Omental fat pad (tissue), 4 donors: ENCODE measurements at places on chromosomes 16 and 17.

DNA sequence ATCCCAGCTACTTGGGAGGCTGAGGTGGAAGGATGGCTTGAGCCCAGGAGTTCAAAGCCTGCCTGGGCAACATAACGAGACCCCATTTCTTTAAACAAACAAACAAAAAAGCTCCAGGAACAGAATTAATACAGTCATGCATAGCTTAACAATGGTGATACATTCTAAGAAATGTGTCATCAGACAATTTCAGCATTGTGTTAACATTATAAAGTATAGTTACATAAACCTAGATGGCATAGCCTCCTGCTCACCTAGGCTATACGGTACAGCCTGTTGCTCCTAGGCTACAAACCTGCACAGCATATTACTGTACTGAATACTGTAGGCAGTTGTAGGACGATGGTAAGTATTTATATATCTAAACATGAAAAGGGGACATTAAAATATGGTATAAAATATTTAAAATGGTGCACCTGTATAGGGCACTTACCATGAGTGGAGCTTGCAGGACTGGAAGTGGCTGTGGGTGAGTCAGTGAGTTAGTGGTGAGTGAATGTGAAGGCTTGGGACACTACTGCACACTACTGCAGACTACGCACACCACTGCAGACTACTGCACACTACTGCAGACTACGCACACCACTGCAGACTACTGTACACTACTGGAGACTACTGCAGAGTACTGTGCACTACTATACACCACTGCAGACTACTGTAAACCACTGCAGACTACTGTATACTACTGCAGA is 74.6 kb downstream of the TMC6 start:
- no peak for DNase-seq

GRCh38 chr17:56897646-56898424 is 16.0 kb downstream of the TRIM25 start:
- DNase-seq = no peak

DNA sequence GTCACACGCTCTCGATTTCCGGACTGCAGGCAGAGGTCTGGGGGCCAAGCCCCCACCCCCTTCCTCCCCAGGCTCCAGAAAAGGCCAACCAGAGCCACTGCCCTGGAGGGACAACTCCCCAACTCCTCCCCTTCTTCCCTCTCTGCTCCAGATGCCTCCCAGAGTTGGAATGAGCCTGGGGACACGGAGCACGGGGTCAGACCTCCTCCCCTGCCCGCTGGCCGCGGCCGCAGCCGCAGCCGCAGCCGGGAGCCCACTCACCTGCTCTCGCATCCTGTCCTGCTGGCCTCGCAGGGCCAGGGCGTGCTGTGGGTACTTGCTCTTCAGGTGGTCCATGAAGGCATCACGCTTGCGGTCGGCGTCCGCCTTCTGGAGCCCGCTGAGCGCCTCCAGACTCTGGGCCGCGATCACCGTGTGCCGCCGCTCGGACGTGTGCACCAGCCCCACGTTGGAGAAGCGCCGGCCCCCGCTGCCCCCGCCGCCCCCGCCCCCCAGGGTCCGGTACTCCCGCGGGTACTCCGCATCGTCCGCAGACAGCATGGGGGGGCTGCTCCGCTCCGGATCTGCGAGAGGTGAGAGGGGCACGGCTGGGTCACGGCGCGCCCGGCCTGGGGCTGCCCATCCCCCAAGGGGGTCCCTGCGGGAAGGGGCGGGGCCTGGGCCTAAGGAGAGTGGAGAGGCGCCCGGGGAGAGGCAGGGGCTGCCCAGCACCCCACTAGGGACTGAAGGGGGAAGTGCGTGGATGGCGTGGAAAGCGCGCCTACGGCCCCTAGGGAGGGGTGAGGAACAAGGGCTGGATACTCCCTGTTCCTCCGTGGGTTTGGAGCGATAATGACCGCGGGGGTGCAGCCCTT is 27.3 kb downstream of the SRCIN1 start:
- DNase-seq = no peak

DNA sequence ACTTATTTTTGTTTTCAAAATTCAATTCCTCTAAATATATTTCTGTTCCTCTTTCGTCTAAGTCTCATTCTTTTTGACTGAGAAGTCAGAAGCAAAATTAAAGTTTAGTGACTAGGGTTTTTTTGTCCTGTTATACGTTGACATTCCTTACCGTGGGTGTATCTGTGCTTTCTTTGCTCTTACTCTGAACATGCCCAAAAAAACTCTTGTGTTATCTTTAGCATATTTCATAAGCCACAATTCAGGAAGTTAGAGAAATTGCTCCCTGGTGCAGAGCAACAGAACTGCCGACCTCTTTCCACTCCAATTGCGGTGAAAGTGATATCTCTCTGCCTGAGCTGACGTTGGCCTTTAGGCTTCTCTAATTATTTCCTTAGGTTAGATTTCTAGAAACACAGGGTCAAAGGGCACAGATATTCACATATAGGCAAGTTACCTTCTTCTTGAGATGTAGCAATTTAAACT is 65.7 kb downstream of the CENPV start:
- no peak for DNase-seq

DNA sequence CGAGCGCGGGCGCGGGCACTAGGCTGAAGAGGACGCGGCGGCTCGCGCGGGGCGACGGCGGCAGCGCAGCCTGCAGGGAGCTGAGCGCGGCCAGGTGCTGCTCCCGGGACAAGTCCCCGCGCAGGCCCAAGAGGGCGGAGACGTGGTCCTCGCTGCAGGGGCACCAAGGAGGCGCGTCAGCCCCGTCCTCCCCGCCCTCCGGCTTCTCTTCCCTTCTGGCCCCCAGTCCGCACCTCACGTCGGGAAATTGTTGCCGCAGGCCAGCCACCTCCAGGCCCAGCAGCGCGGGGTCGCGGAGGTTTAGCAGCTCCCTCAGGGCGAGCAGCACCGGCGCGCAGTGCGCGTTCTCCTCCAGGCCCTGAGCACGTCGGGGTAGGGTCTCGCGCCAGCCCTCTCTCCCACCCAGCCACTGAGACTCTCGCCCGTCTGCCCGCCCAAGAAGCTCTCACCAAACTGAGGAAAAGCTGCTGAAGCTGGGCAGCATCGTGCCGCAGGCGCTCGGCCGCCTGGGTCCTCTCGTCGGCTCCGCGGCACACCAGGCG is 761 bp upstream of the MATCAP1 start:
- no peak for DNase-seq

DNA sequence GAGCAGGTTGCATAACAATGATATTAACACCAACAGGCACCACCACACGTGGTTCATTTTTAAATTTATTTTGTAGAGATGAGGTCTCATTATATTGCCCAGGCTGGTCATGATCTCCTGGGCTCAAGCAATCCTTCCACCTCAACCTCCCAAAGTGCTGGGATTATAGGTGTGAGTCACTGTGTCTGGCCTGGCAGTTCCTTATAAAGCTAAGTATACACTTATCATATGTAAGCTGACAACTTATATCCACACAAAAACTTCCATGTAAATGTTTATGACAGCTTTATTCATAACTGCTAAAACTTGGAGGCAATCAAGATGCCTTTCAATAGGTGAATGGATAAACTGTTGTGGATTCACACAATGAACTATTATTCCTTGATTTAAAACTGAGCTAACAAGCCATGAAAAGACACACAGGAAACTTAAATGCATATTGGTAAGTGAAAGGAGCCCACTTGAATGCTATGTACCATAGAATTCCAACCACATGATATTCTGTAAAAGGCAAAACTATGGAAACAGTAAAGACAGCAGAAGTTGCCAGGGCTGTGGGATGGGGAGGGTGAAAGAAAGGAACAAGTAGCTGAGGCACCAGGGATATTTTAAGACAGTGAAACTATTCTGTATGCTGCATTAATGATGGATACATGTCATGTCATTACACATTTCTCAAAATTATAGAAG is 156.5 kb upstream of the KCNJ18 start:
- no peak for DNase-seq

DNA sequence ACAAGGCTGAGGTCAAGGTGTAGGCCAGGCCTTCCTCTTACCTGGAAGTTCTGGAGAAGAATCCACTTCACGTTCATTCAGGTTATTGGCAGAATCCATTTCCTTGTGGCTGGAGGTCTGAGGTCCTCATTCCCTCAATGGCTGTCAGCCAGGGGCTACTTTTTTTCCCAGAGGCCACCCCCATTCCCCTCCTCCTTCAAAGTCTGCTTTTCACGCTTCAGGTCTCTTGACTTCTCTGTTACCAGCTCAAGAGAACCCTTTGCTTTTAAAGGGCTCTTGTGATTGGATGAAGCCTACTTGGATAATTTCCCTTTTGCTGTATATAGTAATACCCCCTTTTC is 55.1 kb upstream of the LGALS9 start:
- no peak for DNase-seq

DNA sequence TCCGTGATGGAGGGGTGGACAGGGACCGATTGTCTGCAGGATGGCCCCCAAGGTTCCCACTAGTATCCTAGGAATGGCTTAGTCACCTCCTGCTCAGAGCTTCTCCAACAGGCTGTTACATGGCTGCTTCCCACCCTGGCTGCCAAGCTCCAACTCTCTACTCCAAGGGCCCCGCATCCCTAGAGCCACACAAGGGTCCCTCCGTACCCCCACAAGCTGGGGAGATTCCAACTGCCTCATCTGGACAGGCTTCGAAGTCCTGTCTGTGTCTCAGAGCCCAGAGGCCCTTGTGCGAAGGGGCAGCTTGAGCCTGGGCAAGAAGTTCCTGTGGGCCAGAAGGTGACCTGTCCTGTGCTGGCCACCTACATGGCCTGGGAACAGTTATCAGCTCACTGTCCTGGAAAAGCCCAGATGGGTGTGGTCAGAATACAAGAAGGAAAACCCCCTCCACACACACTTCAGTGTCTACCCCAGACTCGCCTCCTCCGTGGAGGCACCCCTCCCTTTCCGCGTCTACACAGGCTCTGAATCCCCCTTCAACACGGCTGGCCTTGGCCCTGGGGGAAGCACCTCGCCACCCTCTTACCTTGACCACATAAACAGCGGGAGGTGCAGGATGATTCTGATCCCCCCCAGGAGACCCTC is 586 bp downstream of the MEAK7 start:
- DNase-seq = no peak

- DNase-seq = no peak
These were observed 5.3 kb upstream of the WDR24 start for GRCh38 chr16:695355-696089.

- DNase-seq = no peak
These were observed 54.6 kb downstream of the TBC1D16 start for GRCh38 chr17:79981090-79981489.

DNA sequence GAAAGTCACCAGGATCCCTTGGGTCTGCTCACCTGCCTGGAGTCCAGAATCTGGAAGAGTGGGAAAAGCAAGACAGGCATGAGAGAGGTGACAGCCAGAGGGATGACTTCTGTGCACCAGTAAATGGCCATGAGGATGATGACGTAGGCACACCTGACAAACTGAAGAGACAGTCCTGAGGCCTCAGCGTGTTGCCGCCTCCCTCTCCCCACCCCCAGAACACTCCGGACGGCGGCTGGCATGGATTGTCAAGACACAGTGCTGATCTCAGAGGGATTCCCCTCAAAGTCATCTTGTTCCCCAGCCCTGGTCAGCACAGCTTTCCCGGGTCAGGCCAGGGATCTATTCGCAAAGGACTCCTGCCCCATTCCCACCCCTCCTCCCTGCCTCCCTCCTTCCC is 6.2 kb downstream of the SLC13A5 start:
- no peak for DNase-seq

- DNase-seq = no peak
These were observed 24.6 kb upstream of the FAAP100 start for GRCh38 chr17:81576621-81577277.

- no peak for DNase-seq
These were observed 1.7 kb downstream of the ARHGAP27 start for GRCh38 chr17:45430738-45431530.

DNA sequence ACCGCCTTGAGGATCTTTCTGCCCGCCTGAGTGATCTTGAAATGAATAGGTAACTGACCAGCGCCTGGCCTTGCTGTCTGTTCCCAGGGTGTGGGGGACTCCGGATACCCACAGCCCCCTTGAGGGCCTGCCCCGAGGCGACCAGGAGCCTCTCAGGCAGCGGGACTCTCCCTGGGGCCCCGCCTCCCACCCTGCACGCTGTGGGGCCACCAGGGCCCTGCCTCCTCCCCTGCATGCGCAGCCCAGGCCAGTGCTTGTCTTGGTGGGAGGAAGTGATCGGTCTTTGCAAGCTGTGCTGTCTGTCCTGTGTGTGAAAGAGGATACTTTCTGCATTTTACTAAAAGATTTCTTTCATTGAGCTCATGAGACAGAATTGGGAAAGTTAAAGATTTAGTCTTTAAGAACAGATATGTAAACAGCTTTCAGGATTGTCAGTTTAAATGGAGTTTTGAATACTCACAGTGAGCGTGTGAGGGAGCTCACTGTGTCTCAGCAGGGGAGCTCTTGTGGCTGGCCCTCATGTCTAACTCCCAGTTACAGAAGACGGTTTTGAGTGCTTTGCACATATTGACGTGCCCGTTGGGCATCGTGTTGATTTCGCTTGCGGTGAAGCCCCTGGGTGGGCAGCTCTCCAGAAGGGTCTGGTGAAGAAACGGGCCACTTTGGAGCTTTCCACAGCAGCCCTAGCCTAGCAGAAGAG is 36.1 kb upstream of the CAPN15 start:
- no peak for DNase-seq

DNA sequence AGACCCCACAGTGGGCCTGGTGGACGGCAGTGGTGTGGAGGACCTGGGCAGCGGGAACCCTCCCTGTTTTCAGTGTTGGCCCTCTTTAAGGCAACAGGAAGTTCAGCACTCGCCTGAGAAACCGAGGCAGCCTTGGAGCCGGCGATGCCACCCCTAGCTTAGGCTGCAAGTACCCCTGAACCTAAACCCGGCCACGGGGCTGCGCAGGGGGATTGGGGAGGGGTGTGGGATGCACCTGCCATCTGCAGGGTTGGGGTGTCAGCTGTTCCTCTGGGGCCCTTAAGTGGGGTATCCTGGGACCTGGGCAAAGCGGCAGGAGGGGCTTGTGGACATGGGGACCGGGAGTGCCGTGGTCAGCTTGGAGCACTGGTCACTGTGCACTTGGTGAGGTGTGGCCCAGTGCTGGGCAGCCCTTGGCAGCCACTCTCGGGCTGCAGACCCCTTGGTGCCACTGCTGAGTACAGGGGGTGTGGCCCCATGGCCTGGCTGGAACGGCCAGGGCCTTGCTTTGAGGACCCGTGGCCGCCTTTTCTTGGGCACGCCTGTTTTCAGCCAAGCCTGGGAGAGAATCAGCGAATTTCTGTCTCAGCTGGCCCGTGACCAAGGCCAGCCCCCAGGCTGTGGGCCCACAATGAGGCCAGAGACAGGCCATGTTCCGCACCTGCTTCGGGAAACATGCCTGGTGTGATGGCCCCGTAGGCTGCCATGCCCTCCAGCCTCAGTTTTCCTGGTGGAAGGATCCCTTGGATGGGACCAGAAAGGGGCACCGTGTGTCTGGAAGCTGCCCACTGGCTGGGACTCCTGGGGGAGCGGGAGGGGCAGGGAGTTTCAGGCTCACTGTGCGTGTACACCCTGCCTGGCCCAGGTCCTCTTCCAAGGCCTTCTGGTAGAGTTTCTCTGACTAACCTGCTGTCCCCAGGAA is 4.1 kb upstream of the SLC25A10 start:
- DNase-seq = no peak

GRCh38 chr16:85798901-85799496 is 345 bp downstream of the EMC8 start:
- no peak for DNase-seq
